Activated CD8-positive, alpha-beta T cell treated with anti-CD3 and anti-CD28 coated beads, Interleukin-2, amount 10 ng/mL, durations not matched to agents 7 days and 5 days (primary cell): ENCODE measurements at places on chromosomes 2 and 18. TPM values are rescaled to one million over a fixed set of nuclear protein-coding genes. Genes with fewer than 3 reads are reported as not detected.

Gene LRRC30
- not detected for total RNA-seq

Gene SPTBN1
- 147 TPM for total RNA-seq

Gene LRRTM1
- not detected for total RNA-seq

Gene TEKT4
- not detected for total RNA-seq

Gene RBM45
- 16.9 TPM for total RNA-seq

Gene NHEJ1
- total RNA-seq: 19.1 TPM

Gene KIDINS220
- total RNA-seq: 30.0 TPM

Gene VIL1
- not detected for total RNA-seq

Gene SCN1A
- not detected for total RNA-seq

Gene UGT1A5
- total RNA-seq: not detected

Gene RAPGEF4
- total RNA-seq: 0.97 TPM
